ENCODE measurements at places on chromosomes 7 and 10. TPM values are rescaled to one million over a fixed set of nuclear protein-coding genes. Genes with fewer than 3 reads are reported as not detected.

DNA sequence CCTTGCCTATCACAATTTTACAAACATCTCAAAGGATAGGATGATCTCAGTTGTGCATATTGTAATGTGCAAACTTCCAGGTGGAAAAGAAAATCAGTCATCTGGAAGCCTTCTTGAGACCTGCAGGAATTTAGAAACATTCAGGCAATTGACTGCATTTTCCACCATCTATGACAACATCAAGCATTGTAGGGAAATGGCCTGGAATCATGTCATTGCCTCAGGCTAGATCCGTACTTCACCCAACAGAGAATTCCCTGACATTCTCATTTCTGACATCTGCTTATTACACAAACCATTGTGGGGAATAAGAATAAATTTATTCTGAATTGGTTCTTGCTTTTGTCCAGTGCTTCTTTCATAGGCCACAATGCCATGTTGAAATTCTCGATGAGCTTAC is 124.9 kb upstream of the NPVF start:
- DNase-seq: no peak

DNA sequence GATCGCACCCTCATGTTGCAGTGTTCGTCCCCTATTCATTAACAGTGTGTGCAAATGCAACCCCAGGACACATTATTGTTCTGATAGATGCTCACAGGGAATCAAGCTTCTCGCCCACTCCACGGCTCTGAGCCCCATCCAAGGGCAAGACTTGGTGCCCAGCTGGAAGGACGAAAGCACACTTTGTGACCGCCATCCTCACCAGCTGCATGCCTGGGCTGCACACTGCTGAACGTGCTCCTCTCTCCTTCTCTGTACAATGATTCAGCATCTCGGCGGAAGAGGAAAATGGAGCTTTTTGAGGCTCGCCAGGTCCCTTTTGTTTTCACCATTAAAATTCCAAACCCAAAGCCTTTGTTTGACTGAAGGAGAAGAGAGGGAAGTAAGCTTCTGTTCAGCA is 41.9 kb downstream of the MKI67 start:
- no peak for DNase-seq

DNA sequence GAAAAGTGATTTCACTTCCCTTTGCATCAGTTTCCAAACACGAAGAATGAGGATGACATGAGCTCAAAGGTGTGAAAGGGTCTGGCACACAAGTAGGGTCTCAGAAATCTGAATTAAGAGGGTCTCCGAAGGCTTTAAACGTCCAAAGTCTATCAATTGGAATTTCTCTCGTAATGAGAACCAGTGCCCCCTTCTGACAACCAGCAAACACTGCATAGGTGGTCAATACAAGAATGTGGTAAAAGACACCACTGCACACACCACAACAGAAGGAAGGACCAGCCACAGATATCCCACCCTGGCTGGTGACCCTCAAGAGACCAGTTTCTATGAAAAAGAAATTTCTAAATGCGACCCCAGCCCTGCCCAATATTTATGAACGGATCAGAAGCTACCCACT is 78.1 kb downstream of the CALN1 start:
- DNase-seq: no peak

DNA sequence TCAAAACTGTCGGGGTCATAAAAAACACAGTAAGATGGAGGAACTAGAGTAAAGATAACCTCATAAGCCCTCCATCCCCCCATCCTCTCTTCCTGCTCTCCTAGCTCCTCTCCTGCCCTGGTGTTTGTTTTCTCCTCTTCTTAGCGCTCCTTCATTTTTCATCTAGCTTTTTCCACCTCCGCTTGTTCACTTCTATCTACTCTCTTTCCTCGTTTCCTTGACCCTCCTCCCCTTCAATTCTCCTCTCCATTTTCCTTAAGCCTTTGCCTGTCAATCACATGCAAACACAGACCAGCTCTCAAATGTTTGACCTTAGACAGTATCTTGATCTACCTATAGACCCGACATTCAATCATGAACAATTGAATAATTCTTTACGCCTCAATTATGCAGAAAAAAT is 10.0 kb downstream of the NCAPG2 start:
- DNase-seq: no peak

DNA sequence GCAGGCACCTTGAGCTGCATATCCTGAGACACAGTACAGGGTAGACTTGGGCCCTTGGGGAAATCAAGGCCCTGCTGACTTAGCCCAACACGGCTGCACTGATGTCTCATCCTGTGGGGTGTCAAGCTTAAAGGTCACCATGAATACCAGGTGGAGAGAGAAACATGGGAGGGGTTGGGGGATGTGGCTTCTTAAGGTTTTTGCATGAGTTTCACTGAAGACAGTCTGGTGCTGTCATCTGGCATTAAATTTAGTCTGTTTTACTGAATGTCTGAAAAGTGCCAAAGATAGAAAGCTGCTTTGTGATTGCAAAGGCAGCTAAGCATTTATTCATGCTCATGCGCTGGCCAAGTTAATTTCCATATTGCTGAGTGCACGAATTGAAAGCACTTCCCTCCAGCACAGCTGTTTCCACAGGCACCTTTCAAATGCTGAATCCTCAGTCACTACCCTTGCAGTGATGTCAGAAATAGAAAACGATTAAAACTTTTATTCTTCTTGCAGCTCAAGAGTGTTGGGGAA is 102.1 kb downstream of the OSBPL3 start:
- DNase-seq: peak; percentile 59

Gene PRRT4
- total RNA-seq: not detected

Gene TMEM60
- 20.4 TPM for total RNA-seq
